ENCODE measurements at places on chromosomes 3 and 15.

- DNase-seq = no peak
These were observed 50.5 kb upstream of the GK5 start for GRCh38 chr3:142275856-142276255.

- no peak for DNase-seq
These were observed 90.0 kb upstream of the LRTM1 start for GRCh38 chr3:55017876-55018275.

DNA sequence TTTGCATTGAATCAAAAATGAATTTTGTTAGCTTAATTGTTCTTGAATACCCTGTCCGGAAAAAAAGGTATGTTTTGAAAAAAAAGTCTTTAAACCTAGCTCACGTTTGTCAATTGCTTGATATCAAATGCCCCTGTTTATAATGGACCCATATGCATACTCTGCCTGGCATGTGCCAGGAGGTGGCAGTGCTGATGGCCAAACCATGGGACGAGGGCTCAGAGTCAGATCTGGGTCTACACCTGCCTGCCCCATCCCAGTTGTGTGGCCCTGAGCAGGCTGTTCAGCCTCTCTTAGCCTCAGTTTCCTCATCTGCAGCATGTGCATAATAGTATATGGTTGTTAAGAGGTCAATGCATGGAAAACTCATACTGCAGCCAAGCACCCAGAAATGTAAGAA, 38.8 kb downstream of the PRKCD start:
- DNase-seq = no peak

GRCh38 chr3:52896151-52896550, 1.2 kb downstream of the STIMATE start:
- DNase-seq = no peak

DNA sequence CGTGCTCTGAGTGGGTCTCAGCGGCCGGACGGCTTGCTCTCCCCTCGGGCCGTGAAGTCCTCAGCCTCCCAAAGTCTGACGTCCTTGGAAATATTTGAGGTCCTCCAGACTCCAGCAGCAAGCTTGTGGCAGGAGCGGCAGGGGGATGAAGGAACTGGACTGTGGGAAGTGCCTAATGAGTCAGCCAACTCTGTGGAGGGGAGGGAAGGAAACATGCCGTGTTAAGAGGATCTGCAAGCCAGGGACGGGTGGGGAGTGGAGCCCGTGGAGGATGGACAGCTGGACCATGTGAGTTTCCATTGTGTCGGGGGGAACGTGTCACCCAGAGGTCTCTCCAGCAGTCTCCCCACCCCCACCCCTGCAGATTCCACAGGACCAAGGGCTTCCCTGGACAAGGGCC, 39.4 kb upstream of the IDH2 start:
- no peak for DNase-seq

DNA sequence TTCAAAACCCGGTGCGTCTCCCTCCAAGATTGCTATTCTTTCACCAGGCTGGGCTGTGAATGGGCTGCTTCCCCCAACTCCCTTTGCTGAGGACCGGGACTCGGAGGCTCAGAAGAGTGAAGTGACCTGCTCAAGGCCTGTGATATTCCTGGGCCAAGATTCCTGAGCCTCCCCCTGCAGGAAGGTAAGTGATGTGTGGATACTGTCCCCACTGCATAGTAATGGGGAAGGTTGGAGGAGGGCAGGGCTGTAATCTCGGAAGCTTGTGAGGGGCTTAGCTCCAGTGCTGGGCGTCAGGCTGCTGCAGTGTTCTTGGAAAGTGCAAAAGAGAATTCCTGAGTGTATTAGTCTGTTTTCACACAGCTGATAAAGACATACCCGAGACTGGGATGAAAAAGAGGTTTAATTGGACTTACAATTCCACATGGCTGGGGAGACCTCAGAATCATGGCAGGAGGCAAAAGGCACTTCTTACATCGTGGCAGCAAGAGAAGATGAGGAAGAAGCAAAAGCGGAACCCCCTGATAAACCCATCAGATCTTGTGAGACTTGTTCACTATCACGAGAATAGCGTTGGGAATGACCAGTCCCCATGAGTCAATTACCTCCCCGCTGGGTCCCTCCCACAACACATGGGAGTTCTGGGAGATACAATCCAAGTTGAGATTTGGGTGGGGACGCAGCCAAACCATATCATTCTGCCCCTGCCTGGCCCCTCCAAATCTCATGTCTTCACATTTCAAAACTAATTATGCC, 67.6 kb downstream of the EFCAB12 start:
- DNase-seq = no peak

DNA sequence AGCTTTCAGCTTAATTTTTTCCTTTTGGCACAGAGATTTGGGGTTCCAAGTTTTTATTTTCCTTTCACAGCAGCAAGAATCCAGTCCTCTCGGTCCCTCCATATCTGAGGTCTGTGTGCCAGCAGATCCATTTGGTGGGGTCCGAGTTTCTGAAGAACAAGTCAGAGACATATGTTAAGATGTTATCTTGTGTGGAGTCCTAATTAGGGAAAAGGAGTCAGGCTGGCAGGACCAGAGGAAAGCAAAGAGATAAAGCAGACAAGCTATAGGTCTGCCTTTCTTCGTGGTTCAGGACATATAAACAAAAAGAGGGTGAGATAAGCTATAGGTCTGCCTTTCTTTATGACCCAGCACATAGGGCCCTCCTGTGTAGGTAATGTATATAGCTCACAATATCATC, 54.9 kb downstream of the TMED3 start:
- DNase-seq = no peak

DNA sequence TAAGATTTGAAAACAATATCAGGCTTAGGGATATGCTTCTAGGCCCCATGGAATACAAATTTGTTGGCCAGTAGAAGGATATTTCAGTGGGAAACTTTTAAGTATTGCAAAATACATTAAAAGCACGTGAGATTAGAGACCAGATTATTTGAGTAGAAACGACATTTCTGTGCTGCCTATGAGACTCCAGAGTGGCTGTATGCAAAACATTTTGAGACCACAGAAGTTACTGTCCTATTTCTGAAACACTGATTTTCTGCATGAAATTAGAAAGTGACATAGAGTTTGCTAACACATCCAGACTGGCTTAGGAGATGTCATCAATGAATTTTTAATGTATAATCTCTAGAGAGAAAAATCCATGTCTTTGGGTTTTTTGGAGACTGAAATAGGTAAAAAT, 99.8 kb downstream of the KCNH8 start:
- no peak for DNase-seq

GRCh38 chr3:42184651-42185443, 81.1 kb downstream of the CCK start:
- DNase-seq = no peak

DNA sequence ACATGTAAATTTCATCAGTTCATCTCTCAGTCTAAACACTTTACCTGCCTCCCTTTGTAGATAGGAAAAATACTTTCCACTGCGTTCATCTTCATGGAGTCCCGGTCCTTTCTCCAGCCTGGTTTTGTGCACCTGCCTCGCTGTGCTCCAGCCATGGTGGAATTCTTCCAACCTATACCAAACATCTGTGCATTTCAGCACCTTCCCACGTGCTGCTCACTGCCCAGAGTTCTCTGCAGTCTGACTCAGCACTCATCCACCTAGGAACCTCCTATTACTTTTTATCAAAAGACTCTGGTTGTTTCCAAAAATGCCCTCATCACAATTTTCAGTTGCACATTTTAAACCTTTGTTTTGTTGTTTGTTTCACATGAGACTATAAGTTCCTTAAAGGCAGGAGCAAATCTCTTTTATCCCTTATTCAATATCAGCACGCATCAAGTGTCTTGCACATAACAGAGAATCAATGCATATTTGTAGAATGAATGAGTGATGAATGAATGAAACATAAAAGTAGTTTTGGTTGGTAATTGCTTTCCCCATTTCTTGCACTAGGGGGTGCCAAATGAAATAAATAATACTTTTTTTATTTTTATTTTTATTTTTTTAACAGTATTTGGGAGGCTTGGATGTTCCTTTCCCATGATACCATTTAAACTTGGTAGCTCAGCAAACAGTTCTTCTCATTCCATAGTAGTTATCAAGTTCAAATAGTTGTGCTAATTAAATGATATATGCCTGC, 30.2 kb upstream of the ADAMTS9 start:
- DNase-seq = no peak

- no peak for DNase-seq
These were observed 56.8 kb downstream of the SETMAR start for GRCh38 chr3:4359805-4360502.

DNA sequence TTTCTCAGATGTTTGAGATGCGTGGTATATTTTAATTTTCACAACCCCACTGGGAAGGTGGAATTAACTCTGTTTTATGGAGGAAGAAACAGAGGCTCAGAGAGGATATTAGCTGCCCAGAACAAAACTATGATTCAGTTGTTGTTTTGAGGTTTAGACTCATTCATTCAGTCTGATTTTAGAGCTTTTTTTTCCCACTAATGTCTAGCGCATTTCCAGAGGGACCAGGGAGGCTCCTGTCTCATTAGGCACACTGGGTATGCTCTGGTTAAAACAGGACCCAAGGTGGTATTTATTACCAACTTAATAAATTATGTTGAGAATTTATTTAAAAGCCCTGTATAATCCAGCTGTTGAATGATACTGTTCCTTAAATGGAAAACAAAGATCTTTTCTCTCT, 272.0 kb upstream of the RGMA start:
- DNase-seq = no peak

DNA sequence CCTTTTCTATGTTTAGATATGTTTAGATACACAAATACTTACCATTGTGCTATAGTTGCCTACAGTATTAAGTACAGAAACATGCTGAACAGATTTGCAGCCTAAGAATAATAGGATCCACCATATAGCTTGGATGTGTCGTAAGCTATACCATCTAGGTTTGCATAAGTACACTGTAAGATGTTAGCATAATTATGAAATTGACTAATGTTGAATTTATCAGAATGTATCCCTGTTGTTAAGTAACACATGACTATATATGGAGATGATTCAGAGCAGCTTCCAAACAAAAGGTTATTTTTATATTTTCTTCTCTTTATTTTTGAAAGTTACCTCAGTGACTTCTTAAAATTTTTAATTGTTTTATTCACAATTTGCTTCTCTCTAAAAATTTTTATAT, 2.4 kb downstream of the SLC28A2 start:
- DNase-seq = no peak

GRCh38 chr3:133509488-133509887, 64.0 kb upstream of the CDV3 start:
- no peak for DNase-seq

DNA sequence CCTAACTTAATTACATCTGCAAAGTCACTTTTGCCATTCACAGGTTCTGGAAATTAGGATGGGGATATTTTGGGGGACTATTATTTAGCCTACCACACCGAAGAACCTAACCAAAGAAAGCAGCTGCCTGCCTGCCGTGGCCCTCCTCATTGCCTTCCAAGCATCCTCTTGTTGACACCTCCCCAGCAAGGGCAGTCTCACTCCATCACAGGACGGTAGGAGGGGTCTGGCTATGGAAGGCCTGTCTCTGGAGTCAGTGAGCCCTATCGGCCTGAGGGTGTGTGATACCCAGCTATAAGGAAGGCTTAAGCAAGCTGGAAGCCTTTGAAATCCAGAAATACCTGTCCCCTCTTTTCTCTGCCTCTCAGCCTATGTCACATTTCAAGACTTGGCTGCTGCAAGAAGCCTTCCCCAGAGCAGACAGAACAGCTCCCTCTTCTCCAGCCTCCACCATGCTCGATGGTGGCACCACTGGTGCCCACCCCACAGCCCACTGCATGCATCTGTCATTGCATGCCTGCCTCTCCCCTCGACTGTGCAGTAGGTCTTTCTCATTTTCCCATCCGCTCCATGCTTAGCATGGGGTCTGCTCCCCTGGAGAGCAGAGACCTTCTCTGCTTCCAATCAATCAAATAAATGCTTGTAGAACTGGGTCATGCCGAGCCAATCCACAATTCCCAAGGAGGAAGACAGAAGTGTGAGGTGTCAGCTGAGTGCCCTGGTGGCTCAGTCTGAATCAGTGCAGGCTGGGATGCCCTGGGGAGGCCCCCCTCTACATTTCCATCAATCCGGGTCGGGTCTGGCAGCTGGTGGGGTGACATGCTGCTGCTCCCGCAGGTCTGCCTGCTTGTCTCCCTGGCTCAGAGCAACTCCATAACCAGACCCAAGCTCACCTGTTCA, 23.9 kb upstream of the LOXL1 start:
- DNase-seq = no peak

- DNase-seq = no peak
These were observed 21.1 kb upstream of the ATP8B4 start for GRCh38 chr15:50140098-50140497.

GRCh38 chr3:164208048-164208447, 870.2 kb downstream of the SI start:
- no peak for DNase-seq

- DNase-seq = no peak
These were observed 58.5 kb upstream of the PRR23E start for GRCh38 chr3:127134466-127134865.

- no peak for DNase-seq
These were observed 3.4 kb downstream of the KLF15 start for GRCh38 chr3:126353694-126354321.

- DNase-seq = no peak
These were observed 3.0 kb downstream of the SNTN start for GRCh38 chr3:63655519-63655918.

DNA sequence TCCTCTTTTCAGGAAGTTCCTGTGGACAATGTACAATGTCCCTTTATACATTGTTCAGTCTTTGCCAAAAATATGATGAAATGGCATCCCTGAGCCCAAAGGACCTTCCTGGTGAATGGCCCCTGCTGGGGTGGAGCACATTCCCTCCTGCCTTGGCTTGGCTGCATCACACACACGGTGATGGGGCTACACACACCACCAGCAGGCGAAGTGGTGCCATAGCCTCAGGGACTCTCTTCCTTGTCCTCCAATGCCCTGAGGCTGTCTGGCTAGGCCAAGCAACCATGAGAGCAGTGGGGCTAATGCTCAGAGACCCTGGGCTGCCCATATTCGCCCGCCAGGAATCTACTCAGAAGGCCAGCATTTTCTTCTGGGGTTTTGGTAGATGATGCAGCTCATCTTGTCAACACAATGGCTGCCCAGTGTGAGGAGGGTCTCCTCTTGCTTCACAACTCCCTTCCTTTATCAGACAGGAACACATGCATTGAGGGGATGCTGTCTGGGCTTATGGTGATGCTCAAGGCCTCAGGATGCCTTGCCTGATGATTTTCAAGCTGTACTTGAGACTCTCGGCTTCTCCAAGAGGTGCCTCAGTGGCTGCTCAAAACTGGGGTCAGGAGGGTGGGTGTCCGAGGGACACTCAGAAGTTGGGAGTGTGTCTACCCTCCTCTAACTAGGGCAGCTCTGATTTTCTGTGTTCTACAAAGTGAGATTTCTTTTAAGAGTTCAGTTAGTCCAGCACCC, 40.9 kb upstream of the EPHB1 start:
- DNase-seq = no peak

- DNase-seq = no peak
These were observed at the start of gene GABRG3 for GRCh38 chr15:26970712-26971210. TSS of gene GABRG3 (plus strand) at chr15:26971181.

DNA sequence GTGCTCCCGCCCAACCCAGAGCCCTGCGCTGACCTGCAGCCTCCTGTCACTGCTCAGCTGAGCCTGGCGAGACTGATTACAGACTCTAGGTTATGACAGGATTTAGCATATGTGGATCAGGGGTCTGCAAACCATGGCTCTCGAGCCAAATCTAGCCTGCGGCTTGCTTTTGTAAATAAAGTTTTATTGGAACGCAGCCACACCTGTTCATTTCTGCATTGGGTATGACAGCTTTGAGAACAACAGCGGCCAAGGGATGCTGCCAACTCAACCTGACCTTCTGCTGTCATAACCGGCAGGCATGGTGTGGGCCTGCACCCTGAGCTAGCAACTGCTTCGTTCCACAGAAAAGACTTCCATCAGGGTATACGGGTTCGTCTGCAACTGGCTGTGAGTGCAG, 50.5 kb upstream of the IQSEC1 start:
- DNase-seq = no peak
